ENCODE measurements at places on chromosomes 5 and 9.
A peak's percentile ranks its signal among the peaks of the same experiment; 100 is the strongest.

GRCh38 chr5:122831984-122832383 lies 13.4 kb upstream of the SNX24 start:
- DNase-seq = no peak

GRCh38 chr5:157561110-157561509 lies 14.5 kb downstream of the ADAM19 start:
- no peak for DNase-seq

DNA sequence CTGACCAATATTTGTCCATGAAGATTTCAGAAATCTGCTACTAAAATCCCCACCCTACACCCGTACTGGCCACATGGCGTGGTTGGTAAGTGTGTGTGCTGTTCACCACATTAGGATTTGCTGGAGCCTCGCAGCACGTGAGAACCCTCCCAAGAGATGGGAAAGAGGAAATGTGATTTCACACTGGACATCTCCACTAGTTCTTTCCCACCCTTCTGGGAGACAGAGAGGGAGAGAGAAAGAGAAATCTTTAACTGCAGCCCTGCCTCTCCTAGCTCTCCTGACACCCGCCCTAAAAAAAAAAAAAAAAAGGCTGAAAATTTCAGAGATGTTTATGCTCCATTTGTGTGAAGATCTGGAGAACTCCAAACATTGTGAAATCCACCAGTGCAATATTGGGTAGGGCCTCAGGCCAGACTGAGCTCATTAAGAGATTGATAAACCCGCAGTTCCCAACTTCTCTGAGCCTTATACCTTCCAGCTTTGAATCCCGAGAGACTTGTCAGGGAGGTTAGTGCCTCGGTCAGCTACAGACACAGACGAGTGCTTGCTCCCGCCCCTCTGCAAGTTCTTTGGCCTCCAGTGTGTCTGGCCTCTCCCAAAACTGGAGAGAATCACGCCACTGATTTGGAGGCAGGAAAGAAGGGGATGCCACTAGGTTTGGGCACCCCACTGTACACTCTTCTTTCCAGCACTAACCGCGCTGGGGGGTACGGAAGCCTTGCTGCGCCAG lies 1.9 kb downstream of the SPRY4 start:
- no peak for DNase-seq

DNA sequence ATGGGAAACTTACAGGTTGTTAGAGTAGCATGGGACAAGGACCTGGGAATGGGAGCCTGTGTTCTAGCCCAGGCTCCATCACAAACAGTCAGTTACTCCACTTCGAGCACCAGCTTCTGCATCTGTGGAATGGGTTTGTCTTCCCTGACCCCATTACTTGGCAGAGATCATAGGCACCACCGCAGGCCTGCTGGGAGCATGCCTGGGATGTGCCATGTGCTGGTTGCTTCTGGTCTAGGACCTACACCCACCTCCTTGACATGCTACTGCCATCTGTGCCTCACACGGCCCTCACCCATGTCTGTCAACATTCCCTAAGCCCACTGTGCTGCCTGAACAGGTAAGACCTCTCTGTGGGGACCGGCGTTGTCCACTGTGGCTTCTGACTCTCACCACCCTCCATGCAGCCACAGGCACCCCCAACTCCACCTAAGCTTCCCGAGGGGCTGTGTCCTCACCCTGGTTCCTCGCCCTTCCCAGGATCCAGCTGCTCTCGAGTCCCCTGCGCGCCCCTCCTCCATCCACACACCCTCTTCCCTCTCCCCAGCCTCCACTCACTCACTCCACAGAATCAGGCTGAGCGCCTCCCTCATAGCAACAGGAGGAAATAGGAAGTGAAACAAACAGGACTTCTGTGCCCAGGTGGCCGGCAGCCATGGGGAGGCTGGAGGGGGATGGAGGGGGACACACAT lies 85.9 kb upstream of the FAM120A start:
- DNase-seq = no peak

- DNase-seq = no peak
These were observed 132.2 kb downstream of the EBF1 start for GRCh38 chr5:158967541-158967940.

GRCh38 chr9:112380825-112381221 lies 915 bp downstream of the HSDL2 start:
- peak; percentile 35 for DNase-seq

DNA sequence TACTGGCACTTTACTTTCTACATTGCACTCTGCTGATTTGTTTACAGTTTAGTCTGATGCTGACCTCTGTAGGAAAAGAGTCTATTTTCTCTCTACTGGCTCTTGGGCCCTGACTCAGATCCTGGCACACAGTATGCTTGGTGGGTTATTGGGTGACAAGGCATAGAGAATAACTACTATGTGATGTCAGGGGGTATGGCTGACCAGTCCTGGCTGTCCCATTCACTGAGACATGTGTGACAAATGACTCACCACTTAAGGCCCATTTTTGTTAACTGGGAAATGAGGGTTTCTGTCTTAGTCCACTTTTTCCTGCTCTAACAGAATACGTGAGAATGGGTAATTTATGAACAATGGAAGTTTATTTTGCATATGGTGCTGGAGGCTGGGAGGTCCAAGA lies 66.4 kb downstream of the DAPK1 start:
- DNase-seq = peak; percentile 5

GRCh38 chr5:175599210-175599609 lies 58.7 kb upstream of the HRH2 start:
- DNase-seq = no peak

- DNase-seq = peak; percentile 7
These were observed 376.9 kb downstream of the DTWD2 start for GRCh38 chr5:118611332-118611945.

GRCh38 chr5:64773533-64773932 lies 4.8 kb downstream of the CWC27 start:
- DNase-seq = no peak

- DNase-seq = no peak
These were observed 172.6 kb upstream of the PPP2R2B start for GRCh38 chr5:147051193-147051592.

GRCh38 chr9:86925686-86926085 lies 21.6 kb downstream of the GAS1 start:
- no peak for DNase-seq

DNA sequence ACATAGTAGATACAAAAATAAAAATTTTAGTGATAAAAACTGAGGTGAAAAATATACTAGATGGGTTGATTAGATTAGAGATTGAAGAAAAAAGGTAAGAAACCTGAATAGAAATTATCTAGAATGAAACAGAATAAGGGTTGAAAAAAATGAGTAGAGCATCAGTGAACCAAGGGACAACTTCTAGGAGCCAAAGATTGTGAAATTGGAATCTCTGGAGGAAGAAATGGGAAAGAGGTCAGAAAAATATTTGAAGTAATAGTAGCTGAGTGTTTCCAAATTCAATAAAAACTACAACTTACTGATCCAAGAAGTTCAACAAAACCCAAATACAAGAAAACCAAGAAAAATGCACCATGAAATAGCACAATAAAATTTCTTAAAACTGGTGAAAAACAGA lies 116.6 kb upstream of the STARD4 start:
- no peak for DNase-seq

DNA sequence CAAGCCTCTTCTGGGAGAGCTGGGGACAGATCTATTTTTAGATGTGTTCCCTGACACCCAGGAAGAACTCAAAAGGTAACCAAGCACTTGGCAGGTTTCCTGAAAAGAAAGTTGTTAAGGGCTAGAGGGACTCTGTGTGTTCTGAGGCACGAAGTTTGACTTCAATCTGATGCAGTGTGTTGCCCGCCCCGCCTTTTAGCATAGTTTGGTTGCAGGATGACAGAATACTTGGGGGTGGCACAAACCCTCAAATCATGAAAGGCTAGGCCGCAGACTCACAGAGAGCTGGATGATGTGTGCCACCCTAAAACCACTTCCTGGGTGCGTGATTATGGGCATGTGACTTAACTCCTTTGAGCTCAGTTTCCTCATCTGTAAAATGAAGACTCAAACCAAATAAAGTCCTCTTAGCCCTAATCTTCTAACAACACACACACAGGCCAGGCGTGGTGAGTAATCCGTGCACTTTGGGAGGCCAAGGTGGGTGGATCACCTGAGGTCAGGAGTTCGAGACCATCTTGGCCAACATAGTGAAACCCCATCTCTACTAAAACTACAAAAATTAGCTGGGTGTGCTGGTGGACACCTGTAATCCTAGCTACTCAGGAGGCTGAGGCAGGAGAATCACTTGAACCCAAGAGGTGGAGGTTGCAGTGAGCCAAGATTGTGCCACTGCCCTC lies 12.8 kb upstream of the NDFIP1 start:
- DNase-seq = peak; percentile 96

DNA sequence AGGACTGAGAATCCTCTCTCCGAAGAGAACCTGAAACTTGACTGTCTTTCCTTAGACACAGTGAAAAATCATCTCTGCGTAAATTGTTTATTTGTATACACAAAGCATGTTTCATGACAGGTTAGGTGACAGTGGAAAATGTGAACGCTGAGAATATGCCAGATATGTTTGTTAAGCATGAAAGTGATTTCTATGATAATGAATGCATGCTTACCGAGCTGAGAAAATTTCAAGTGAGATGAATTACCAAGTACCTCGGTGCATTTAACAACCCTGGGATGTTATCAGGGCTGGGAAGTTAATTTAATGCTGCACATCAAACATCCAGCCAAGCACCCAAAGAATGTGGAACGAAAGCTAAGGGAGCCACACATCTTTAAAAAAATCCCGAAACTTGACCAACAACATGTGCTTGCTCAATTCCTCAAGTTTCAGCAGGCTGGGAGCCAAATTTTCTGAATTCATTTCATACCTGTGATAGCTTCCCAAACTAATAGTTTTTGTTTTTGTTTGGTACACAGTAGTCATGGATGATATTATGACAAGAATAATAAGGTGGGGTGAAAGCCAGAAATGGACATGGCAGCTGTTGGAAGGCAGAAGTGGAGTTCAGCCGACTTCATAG lies 336.9 kb downstream of the ARHGEF28 start:
- no peak for DNase-seq

GRCh38 chr9:15349892-15350761 lies 43.1 kb upstream of the TTC39B start:
- DNase-seq = no peak

DNA sequence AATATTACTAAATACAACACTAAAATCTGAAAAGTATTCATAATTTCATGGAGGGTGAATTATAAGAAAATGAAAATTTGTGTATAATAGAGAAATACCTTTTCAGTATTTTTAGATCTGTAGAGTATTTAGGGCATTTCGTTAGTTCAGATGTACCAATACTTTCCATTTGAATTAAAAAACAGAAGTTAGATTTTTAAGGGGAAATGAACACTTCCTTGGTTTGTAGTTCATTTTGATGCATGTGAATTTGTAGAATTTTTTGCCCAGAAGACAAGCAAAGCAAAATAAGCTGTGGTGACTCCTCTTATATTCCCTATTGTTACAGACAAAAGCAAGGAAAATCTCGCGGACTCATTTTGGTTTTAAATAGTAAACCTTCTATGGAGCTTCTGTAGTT lies 209.0 kb upstream of the RPS23 start:
- no peak for DNase-seq

- DNase-seq = no peak
These were observed 661.8 kb upstream of the RIOK2 start for GRCh38 chr5:97844797-97845196.

GRCh38 chr5:56818450-56819037 lies 3.2 kb downstream of the MAP3K1 start:
- no peak for DNase-seq

DNA sequence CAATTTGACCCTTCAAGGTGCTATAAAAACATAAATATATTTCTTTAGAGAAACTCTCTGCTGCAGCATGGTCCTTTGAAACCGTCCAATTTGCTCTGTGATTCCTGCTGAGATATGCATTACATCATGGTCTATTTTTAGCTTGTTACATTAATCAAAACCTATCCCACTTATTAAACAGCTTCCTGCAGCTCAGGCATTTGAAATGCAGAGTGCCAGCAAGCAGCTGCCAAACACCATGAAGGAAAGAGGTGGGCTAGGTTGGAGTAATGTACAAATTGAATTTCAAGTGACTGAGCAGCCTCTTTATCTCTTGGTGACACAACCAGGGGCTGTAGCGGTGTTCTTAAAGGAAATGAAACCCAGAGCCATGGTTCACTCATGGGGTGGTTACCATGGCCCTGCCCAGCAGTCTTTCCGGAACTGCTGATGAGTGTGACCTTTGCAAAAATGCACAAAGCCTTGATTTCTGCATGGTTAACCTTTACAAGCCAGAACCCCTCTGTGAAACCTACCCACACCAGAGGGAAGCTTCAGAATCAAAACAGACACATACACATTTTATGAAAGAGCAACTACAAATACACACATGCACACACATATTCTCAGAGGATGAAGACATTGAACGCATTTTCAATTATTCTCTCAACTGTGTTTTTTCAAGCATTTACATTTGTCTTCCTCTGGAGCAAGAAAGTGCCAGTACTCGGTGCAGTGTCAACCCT lies 155.8 kb upstream of the ZNF608 start:
- DNase-seq = peak; percentile 33

GRCh38 chr5:43049236-43049635 lies 9.1 kb upstream of the ANXA2R start:
- DNase-seq = no peak

- no peak for DNase-seq
These were observed 206.1 kb downstream of the RGS3 start for GRCh38 chr9:113669522-113670115.

DNA sequence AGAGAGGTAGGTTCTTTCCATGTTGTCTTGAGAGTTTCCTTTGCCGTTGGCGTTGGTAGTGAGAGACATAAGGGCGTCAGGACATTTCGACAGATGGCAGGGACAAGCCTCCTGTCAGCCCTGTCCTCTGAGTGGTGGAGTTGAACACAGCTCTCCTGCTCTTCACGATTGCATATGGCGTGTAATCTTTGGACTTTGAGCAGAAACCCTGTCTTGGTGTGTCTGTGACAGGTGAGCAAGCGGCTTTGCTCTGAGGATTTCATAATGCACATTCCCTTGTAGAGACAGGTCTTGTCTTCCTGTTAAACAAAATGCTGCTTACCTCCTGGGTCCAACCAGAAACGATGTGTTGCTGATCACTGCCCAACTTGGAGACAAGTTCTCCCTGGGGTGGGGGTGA lies 146.5 kb downstream of the NXNL2 start:
- no peak for DNase-seq

GRCh38 chr5:87400305-87400899 lies 12.3 kb downstream of the CCNH start:
- DNase-seq = peak; percentile 50

GRCh38 chr5:142587354-142587965 lies 98.4 kb downstream of the FGF1 start:
- peak; percentile 44 for DNase-seq

DNA sequence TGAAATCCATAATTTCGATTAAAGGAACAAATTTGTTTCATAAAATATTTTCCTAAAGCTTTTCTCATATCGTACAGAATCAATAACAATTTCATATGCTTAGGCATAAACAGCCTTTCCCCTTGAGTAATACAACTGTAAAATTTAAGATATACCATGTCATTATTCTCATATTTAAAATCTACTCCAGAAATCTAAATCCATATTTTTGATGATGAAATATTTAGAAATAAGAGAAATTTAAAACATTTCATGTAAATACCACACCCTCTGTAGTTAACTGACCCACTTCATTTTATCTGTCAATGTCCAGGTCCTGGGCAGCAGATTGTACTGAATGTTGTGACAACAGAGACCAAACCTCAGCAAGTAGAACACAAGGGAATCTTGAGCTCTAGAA lies 5.1 kb downstream of the POC5 start:
- DNase-seq = no peak
